ENCODE measurements at places on chromosomes 3 and 15.

GRCh38 chr3:182259579-182259978 lies 533.7 kb upstream of the ATP11B start:
- no peak for DNase-seq

- no peak for DNase-seq
These were observed 129.1 kb upstream of the ANKRD28 start for GRCh38 chr3:15926871-15927270.

DNA sequence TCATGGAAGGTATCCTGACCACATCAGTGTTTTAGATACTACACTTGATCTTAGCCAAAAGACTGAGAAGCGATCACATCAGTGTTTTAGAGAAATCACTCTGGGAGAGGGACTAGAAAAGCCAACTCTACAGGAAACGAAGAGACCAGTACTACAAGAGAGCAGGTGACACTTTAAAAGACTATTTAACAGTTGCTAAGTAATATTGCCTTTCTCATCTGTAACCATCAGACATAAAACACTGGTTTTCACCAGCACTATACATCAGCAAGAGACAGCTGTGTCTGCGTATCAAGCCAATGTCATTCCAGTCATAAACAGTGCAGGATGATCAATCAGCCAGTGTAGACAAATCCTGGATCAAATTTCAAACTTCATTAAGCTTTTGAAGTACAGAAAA lies 66.7 kb downstream of the GLB1 start:
- no peak for DNase-seq

DNA sequence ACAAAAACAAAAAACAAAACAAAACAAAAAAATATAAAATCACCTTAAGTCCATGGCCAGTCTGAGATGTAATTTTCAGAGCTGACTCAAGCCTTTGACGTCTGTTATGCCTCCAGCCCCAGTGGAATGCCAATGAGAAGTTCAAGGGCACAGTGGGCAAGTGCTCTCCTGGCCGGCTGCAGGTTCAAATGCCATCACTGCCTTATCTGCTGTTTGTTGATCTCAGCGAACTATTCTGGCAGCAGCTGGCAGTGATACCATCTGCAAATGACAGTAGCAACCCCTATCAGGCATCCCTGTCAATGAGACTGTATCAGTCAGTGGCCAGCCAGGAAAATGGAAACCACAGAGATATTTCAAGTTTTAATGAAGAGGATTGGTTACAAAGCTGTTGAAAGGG lies 10.8 kb upstream of the PDE8A start:
- no peak for DNase-seq

DNA sequence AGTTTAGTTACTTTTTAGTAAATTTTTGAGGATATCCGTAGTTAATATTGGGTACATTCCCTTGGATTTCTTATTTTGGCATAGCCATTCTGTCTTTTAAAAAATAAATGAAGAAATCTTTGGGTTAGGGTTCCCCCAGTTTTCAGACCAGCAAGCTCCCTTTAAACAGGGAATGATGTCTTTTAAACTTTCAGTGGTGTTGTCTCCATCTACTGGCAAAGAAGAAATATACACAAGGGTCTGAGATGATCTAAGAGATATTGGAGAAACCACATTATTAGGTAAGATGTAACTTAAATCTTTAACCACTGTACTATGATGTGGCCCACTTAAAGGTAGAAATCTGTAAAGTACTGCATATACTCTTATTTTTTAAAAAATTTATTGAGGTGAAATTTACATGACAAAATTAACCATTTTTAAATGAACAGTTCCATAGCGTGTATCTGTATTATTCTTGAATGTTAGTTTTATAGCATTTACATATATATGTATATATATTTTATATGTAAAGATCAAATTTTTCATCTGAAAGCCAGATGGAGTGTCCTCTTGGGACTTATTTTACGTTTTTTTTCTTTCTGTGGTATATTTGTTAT lies 35.1 kb upstream of the EIF3J start:
- peak; percentile 45 for DNase-seq

DNA sequence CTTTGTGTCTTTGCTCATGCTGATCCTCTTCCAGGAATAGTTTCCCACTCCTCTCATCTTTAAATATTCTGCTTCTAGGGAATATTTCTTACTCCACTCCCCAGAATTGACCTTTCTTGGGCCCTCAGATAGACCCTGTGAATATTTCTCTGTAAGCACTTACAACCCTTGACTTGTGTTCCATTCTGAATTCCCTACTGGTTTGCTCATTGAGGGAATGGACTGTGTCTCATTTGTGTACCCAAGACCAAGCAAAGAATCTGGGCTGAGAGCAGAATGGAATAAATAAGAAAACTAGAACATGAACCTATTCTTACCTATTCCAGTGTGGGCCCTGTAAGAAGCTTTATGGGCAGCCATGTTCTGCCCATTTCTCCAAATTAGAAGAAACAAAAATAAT lies 72.7 kb upstream of the TSPAN3 start:
- no peak for DNase-seq

DNA sequence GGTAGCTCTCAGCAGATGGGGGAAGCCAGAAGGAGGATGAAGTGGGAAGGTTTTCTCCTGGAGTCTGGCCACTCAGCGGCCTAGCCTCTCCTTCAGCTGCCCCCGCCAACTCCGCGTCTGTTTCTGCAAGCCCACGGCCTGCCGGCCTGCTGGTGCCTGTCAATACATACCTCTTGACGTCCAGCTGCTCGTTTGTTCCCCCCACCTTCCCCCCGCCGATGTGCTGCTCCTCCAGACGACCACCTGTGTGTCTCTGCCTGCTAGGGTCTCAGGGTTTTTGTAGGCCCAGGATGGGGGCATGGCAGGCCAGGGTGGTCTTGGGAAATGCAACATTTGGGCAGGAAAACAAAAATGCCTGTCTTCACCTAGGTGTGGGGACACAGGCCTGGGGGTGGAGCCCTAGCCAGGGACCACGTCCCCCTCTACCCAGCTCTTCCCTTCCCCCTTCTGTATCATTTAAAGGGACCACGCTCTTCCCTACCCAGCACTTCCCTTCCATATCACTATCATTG lies 137.8 kb downstream of the ALCAM start:
- DNase-seq, result no peak

DNA sequence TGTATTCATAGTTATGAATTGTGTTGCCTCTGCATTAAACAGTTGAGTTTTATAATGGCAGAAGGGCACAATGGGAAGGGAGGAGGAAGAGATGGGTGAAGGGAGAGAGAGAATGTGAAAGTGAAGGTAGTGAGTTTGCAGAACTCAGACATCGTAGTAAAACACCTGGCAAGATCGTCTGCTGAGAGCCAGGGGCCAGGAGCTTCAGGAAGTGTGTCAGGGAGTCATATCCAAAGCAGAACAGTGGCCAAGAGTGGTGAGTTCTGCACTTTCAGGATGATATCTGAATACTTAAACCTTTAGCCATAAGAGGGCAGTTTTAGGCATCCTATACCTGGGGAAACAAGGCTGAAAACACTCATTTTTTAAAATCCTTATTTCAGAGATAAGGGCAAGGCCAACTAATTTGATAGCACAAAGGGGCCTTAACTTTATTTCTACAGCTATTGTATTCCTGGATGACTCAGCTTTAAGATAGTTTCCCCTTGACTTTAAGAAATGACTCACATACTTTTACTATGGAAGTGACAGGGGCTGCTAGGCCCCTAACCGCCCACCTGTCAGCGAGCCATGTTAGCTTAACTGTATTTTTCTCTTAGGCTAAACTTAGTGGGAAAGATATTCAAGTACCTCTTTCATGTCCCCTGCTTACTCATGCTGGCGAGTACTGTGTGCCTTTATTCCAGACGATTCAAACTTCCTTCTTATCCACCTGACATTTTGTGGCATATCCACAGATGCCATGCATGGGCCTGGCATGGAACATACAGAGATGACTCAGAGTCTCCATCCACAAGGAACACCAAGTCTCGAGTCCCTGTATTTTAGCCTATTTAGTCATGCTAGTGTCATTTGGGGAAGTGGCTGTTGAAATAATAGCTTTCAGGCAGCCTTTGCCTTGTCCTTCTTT lies 53.9 kb downstream of the RLBP1 start:
- DNase-seq, result peak; percentile 15

GRCh38 chr3:99950921-99951320 lies 133.3 kb downstream of the CMSS1 start:
- no peak for DNase-seq
